Fibroblast of skin of abdomen (primary cell): ENCODE measurements at places on chromosomes 12 and 14.
A peak's percentile ranks its signal among the peaks of the same experiment; 100 is the strongest.

DNA sequence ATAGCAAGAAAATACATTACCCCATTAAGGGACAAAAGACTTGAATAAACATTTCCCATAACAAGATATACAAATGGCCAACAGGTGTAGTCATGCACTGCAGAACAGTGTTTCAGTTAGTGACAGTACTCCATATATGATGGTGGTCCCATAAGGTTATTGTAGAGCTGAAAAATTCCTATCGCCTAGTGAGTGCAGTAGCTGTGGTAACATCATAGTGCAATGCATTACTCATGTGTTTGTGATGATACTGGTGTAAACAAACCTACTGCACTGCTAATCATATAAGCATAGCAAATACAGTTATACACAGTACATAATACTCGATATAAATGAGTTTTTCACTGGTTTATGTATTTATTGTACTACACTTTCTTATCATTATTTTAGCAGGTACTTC, 168.7 kb downstream of the C12orf75 start:
- DNase-seq, result no peak

DNA sequence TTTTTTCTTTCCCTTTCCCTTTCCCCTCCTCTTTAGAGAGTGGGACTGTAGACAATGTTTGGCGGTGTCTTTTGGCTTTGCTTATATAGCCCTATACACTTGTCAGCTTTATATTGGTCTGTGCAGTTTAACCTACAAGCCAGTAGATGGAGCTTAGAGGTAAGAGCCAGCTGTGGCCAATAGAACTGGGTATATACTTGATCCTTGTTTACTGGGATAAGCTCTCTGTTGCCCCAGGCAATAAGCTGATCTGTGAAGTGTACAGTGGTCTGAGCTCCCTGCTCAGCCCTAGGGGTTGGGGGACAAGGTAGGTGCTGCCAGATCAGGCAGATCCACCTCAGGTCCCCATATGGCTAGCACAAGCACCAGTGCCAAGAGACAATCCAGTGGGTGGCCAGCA, 434.1 kb downstream of the NOVA1 start:
- peak; percentile 35 for DNase-seq

GRCh38 chr14:29895591-29896083, 32.0 kb downstream of the PRKD1 start:
- DNase-seq, result no peak

GRCh38 chr12:130961921-130962451, 8.3 kb downstream of the ADGRD1 start:
- DNase-seq, result no peak
